ENCODE measurements at places on chromosomes 1 and 21.
A peak's percentile ranks its signal among the peaks of the same experiment; 100 is the strongest.

DNA sequence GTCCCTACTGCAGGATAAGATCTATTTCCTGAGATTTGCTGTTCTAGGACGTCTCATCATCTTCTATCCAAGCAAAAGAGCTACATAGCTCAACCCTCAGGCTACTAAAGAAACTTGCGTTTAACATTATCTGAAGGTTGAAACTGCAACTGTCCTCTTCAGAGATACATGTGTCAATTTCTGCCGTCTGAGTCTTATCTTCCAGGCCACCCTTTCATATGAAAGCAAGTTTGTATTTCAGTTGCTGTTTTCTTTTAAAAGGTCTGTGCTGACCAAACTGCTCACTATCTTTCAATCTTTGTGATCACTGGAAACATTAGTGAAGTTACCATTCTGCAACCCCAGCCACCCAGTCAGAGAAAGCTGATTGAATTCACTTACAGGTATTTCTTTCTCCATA lies 108.6 kb upstream of the RAB3GAP2 start:
- DNase-seq: no peak

DNA sequence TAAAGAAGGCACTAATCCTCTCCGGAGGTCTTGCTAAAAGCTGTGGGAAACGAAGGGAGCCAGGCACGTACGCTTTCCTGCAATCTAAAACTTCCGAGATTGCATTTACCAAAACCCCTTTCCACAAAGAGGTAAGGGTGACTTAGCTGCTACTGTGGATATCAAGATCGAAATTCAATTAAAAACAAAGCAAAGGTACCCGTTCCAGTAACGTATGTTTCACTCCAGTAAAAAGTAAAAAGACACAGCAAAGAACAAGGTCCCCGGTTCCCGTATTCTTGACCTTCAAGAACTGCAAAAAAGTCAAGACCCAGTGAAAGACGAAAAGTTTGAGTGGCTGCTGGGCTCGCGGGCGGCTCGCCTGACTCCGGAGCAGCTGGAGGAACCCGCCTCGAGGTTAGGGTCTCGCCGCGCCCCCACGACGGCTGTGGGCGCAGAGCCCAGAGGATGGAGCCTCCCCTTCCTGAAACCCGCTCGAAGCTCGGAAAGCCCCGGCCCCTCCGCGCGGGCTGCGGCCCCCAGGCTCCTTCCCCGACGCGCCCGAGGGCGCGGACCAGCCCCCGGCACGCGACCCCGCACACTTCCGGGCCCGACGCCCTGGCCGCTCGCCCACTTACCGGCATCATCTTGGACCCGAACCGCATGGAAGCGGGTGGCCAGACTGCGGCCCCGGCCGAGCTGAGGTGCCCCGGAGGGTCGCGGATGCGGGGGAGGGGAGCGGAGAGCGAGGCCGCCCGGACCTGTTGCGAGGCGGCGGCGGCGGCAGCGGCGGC lies 524 bp downstream of the TP53BP2 start:
- DNase-seq: peak; percentile 32

DNA sequence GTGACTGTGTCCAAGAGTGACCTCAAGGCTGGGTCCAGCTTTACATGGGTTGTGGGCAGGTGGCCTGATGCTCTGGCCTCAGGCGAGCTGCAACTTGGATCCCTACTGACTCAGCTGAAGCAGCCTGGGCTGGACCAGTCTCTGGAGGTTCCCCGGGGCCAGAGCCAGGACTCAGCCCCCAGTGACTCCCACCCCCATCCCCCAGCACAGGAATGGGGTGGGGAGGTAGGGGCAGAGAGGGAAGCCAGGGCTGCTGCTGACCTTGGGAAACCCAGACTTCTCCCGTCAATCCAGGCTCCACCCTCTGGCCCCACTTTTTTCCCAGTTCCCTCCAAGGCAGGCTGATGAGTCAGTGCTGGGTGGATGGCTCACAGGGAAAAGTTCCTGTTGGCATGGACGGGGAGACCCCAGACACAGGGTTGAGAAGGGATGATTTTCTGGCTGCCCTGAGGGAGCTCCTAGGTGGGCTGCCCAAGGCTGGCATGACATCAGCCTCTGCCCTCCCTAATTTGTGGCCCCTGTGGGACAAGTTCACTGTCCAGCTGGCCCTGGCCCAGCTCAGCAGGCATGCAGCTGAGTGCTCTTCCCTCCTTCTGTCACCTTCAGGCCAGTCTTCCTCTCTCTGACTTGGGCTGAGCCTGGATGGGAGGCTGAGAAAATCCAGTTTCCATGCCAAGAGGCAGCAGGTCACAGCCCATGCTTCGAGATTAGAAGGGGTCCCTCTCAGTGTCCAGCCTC lies 2.2 kb downstream of the ZC3H12A start:
- no peak for DNase-seq

- no peak for DNase-seq
Observed at GRCh38 chr1:3898475-3898735, 1.7 kb downstream of the C1orf174 start.

- DNase-seq: no peak
Observed at GRCh38 chr1:65471861-65472332, 51.4 kb downstream of the LEPR start.

- no peak for DNase-seq
Observed at GRCh38 chr1:78351551-78352216, 139.1 kb upstream of the PTGFR start.

GRCh38 chr21:36663033-36663855 lies 35.7 kb upstream of the SIM2 start:
- DNase-seq: no peak

GRCh38 chr1:38452246-38452645 lies 405.7 kb upstream of the POU3F1 start:
- no peak for DNase-seq

GRCh38 chr1:184072376-184072775 lies 20.8 kb downstream of the TSEN15 start:
- DNase-seq: no peak

- DNase-seq: no peak
Observed at GRCh38 chr1:47767741-47768100, 229.5 kb downstream of the TRABD2B start.

DNA sequence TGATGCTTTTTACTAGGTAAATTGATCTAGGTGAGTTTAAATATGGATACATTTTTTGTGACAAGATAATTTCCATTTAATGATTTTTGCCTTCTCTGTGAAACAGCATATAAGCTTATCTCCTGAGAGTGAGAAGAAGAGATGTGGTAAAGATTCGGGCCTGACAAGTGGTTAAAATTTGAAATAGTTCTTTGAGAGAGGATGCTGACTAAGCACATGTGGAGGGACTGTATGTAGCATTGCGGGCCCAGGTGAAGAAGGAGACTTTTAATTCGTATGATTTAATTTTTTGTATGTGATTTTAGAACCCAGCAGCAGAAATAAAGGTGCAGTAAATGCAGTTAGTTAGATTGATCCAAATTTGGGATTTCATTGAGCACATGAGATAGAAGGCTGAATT lies 51.9 kb downstream of the RPRD2 start:
- DNase-seq: no peak

DNA sequence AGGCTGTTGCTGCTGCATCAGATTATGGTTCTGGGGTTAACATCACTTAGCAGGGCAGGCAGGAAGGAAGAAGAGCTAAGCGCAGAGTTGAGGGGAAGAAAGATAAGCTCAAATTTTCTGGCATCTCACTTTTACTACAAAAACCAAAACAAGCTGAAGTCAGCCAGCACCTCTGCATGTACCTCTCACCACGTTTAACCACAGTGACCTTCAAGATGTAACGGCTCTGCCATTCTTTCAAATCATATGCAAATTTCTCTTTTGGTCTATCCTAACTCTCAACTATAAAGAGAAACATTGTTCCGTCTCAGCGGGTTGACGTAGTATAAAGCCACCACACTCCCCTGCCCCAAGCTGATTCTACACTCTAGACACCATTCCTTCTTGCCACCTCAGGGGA lies 154.4 kb downstream of the OMA1 start:
- no peak for DNase-seq

DNA sequence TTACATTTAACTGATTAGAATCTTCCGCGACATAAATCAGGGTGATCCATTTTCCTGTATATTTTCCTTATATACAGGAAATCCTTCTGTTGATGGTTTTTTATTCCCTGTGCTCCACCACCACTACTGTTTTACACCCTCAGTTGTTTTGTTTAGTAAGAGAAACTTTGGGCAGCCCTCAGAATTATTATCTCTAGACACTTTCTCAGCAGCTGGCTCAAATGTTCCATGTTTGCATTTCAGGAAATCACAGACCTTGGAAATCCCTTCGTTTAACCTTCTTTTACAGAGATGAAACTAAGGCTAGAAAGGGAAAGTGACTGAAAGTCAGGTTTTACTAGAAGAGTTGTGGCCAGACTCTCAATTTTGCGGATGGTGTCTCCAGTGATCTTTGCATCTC lies 15.2 kb downstream of the ZNF697 start:
- DNase-seq: no peak

DNA sequence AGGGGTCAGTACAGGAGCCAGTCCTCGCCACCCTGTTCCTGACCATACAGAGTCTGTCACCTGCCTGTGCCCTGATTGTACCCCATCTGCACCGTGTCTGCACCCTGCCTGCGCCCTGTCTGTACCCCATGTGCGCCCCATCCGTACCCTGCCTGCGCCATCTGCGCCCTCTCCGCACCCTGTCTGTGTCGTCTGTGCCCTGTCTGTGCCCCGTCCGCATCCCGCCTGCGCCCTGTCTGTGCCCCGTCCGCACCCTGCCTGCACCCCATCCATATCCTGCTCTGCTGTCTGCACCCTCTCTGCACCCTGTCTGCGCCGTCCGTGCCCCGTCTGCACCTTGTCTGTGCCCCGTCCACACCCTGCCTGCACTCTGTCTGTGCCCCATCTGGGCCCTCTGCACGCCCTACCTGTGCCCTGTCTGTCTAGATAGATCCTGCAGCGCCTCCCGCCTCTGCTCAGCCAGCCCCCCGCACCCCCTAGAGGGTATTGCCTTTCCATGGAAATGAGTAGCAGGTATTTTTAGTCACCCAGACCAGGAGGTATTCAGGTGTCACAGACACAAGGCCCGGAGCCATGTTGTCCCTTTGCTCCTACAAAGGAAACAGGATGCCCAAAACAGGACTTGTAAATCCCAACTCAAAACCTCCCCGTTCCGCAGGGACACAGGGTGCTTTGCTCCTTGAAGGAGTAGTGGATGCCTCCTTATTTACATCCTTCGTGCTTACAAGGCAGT lies 7.7 kb upstream of the NPHP4 start:
- DNase-seq: no peak

DNA sequence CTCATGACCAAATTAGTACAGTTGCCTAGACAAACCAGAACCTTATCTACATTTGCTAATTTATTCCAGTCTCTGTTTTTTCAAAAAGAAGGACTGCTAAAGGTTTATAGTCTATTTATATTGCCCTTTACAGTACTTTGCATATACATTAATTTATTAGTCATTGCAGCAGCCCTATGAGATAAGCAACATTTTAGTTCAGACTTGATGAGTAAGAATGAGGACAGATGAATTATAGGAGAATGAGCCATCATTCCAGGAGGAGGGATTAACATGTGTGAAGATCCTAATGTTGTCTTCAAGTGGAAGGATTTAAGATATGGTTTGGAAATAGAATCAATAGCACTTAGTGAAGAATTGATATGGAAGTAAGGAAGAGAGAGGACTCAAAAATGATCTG lies 152.4 kb downstream of the KCTD3 start:
- DNase-seq: no peak

GRCh38 chr1:32716312-32717148 lies 14.0 kb upstream of the SYNC start:
- DNase-seq: peak; percentile 56

Data from stimulated activated CD8-positive, alpha-beta memory T cell treated with anti-CD3 and anti-CD28 coated beads, Interleukin-15, amount 100 ng/mL, for 48 hours (primary cell).